ENCODE measurements at places on chromosomes 2 and 18.

- DNase-seq, result no peak
Observed at GRCh38 chr2:149205143-149205542, 125.2 kb upstream of the LYPD6 start.

DNA sequence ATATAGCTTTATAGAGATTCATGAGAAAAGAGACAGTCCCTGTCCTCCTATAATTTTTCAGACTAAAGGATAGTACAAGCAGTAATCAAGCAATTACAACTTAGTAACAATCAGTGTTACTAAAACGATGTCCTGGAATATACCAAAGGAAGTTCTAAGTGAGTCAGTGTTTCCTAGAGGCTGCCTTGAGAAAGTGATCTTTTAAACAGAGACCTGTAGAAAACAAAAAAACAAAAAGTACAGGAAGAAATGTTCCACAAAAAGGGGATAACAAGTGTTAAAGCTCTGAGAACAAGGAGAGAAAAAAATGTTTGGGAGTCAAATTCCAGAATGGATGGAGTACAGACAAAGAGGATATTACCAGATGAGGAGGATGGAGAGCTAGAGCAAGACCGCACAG lies 556.4 kb downstream of the ERBB4 start:
- DNase-seq, result no peak

DNA sequence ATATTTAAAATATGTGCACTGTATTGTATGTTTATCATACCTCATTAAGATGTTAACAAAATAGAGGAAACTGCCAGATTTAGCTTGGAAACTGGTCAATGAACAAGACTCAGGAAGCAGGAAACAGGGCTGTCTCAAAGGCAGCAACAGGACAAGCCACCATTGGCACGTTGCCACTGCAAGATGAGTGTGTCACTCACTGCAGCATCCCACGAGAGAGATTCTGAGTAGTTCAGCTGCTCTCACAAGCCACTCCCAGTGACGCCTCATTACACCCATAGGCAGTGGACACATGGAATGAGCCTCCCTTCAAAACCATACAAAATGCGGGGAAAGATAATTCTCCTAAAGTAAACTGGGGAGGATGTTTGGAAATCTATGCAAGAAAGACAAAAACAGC lies 181.9 kb upstream of the DLGAP1 start:
- no peak for DNase-seq

DNA sequence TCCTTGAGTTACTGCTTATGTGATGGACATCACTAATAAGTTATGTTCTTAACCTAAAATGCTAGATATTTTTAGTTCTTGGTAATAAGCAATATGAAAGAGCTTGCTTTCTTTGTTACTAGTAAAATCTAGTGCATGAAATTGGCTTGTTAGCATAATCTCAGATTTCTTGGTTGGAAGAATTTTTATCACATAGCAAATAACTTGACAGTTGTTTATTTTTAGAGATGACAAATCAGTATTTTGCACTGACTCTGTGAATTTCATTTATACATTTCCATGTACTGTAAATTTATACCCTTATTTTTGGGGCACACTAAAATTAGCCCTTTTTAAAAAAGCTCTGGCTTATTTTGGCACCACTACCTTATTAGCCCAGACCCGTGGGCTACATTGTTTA lies 45.6 kb downstream of the LCLAT1 start:
- DNase-seq, result no peak

DNA sequence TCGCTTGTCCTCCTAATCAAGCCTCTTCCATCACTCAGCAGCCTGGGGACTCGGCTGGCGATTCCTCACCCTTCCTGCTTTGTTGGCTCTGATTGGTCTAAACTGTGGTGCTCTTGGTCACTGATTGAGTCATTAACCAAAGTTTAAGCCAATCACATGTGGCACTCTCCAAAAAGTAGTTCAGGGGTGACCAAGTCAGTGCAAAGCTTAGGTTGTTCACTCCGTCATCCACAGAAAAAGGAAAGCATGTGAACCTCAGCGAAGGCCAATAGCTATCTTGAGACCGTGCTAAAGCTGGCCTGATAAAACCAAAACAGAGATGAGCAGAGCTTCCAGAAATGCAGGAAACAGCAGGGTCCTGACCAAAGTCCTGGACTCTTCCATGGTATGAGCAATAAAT lies 4.9 kb downstream of the ALPK2 start:
- DNase-seq, result no peak
